Stimulated activated CD8-positive, alpha-beta memory T cell treated with anti-CD3 and anti-CD28 coated beads, Interleukin-7, amount 100 ng/mL, for 4 hours (primary cell): ENCODE measurements at places on chromosomes 3 and 15.

DNA sequence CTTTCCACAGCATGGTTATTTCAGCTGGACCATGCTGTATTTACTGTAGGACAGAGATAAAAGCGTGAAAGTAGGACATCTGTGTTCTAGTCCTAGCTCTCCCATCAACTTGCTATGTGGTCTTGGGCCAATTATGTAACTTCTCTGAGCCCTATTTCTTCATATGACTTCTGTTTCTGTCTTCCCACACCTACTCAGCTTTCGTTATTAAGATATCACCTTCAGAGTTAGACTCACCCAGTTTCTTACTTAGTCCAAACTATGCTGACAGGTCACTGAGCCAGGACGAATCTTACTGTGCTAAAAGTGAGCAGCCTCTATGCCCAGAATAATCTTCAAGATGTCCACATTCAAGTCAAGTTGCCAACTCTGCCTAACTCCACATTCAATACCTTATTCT, 283.7 kb downstream of the IL5RA start:
- DNase-seq: no peak

DNA sequence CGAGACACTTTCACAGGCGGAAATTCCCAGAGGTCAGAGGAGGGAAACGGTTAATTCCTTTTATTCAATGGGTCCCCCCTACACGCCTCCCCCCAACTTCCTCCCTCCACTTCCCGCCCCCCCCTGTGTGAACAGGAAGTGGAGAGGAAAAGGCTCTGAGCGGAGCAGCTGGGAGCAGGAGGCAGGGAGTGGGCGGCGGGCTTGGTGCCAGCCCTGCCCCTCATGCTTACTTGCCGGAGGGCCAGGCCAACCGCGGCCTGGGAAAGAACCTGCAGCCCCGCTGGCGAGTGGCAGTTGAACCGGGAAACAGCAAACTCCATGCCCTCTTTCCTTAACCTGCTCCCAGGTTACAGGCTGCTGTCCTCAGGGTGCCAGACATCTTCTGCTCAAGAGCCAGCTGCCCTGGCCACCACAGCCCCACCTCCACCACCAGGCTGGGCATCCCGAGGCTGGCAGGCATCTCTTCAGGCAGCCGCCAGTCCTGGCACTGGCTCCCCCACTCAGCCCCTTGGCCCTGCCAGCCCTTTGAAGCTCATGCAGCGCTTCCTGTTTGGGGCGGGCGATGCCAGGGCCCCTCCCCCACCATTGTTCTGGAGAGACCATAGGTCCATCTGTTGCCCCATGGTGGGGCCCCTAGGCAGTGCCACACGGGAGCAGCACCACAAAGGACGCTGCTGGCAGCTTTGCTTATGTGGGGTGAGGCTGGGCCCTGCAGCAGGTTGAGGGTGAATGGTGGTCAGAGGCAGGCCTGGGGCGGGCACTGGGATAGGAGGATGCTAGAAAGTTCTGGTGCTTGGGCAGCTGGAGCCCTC, 12.9 kb downstream of the VPS18 start:
- peak; percentile 43 for DNase-seq

DNA sequence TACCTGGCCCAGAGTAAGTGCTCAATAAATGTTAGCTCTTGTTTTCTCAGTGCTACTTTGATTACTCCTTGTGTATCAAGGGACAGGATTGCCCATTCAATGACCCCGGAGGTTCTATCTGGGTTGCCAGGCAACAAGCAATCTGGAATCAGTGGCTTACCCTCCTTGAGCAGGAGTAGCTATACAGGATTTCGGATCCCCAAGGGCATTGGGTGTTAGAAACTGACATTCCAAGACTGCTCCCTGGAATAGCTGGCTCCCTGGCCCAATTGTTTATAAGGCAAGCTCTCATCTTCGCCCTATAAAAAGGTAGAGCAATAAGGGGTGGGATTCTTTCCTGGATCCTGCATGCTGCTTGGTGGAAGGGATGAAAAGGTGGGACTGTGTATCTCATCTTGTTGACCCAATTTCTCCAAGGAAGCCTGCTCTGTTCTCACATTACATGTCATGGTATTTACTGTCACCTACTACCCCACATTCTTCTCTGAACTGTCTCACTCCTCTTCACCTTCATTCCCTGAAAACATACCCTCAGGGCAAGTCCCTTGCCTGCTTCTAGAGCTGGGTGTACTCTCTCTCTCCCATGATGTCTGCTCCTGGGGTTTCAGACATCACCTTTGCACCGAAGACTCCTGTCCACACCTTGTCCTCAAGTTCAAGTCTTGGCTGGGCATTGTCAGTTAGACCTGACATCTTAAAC, 26.4 kb upstream of the SCN10A start:
- no peak for DNase-seq

DNA sequence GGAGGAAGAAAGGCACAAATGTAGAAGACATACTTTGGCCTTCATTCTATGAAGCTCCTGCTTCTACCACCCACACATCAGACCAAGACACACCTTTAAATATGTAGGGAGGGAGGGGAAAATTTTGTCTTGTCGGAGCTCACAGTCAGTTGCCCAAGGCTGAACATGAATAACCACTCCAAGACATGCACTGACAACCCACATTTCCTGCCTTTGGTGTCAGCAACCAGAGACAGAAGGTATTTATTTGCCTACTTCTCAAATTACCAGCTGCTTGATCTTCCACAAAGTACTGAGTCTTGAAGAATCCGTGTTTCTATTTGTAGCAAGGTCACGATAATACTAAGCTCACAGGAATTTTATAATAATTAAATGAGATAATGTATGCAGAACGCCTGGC, 169.7 kb downstream of the KCNMB2 start:
- no peak for DNase-seq

GRCh38 chr3:150268426-150269391, 139.4 kb upstream of the TSC22D2 start:
- DNase-seq: no peak

DNA sequence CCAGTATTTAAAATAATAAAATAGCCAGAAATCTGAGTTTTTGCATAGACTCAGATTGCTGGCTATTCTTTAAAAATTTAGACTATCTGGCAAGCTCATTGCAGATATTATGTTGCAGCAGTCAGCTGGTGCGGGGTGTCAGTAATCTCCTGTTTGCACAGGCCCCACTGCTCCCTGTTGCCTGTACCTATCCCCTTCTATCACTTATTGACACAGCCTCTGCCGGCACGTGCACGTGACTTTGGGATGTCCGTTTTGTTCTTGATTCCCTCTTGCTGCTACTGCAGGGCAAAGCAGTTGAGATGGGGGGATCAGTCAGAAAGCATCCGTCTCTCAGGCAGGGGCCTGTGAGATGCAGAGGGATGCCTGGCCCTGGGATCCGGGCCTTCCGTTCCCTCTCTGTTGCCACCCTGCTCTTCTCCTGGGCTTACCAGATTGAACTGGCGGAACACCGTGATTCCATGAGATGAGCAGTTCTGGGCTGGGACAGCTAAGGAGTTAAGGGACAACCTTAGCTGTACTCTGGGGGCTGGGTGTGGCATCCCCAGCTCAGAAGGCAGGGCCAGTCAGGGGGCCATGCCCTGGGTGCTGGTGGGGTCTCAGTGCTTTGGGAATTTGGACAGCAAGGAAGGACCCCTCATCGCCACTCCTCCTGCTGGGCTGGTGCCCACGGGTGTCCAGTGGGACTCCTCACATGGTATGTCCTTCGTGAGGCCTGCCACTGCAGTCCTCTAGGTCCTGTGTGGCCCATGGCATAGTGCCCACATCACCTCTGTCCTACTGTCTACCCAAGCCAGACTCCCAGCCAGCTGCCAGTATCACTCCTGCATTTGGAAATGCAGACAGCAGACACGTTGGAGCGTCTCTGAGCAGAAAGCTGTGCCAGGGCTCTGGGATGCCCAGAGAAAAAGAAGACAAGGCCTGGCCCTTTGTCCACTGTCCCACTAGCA, 11.8 kb downstream of the MRAS start:
- no peak for DNase-seq

DNA sequence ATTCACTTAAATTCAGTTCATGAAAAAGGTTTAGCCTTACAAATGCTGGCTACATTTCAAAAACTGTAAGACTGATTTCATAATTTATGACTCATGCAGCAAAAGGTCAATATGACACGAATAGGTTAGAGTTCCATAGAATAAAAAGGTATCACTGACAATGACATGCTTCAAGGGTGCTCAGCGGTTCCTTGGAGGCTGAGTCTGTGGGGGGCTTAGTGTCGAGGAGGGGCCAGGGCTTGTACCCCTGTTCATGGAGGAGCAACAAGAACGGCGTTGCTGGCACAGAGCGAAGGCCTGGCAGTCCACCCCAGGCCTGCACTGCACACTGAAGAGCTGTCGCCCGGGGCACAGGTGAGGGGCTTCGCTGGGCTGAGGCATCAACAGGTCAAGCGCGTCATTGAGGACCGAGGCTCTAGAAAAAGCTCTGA, 174.2 kb downstream of the NR1D2 start:
- DNase-seq: no peak

DNA sequence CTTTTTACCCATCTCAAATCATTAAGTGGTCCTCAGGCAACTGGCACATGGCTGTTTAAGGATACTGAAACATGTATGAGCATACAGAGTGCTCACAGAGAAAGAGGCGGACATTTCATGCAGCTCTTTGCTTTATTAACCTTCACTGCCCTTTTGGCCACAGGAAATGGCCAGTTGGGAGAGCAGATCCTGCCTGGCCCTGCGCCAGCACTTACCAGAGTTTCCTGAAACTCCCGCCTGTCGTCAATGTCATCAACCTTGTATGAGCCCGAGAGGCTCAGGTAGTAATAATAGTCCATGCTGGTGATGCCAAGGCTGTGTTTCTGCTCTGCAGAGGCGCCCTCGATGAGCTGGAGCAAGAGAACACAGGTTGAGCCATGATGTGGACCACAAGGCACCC, 17.8 kb downstream of the LDHAL6B start:
- no peak for DNase-seq

DNA sequence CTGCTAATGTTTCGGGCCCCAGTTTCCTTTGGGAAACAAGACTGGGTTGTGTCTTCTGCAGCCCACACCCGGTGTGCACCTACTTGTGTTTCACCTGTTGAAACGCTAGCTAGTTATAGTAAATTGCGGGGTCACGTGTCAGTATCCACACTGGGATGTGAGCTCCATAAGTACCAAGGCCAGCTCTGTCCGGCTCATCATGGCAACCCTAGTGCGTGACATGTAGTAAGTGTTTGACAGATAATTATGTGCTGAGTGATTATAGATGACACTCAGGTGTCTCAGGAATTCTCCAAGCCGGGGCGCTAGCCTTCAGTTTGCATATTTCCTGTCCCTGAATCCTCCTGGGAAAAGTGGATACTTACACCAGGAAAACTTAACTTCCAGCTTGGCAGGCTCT, 12.8 kb downstream of the APOD start:
- DNase-seq: no peak

DNA sequence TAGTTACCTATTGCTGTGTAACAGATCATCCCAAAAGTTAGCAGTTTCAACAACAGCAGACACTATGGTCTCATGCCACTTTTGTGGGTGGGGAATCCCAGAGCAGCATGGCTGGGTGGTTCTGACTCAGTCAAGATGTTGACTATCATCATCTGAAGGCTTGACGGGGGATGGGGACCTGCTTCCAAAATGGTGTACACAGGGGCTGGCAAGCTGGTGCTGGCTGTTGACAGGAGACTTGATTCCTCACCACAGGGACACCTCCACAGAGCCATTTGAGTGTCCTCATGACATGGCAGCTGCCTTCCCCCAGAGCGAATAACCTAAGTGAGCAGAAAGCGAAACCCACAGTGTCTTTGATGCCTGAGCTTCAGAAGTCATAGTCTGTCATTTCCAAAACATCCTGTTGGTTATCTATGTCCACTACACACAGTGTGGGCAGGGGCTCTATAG, 19.1 kb downstream of the DNAJB8 start:
- no peak for DNase-seq

GRCh38 chr3:126512916-126513650, 4.5 kb downstream of the UROC1 start:
- no peak for DNase-seq

DNA sequence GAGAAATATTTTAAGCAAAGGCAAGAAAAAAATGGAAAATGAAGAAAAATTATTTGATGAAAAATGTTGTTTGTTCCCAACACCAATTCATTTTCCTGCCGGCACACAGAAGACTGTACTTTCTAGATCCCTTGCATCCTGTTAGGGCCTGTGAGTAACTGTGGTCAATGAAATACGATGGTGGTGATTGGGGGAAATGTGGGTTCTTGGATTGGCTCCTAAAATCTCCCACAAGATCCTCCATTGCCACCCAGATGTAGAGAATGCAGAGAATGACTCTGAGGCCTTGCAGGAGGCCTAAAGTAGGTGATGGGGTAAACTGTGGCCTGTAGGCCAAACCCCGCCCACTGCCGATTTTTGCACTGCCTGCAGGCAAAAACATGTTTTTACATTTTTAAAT, 46.3 kb upstream of the C3orf70 start:
- no peak for DNase-seq

DNA sequence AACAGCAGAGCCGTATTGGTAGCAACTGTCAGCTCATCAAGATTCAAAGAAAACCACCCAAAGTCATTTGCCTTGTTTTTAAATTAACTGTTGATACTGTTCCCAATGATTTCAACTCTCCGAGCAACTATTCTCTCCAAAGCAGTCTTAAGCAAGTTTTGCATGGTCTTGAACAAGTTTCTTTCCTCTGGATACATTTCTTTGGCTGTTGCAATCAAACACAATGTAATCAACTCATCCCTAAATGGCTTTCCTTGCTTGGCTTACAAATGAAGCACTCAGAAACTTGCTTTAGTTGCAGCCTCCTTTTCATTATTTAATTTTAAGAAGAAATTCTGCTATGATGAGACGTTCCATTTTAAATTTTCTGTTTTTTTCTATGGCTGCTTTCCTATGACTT, 15.5 kb upstream of the MUC13 start:
- no peak for DNase-seq

DNA sequence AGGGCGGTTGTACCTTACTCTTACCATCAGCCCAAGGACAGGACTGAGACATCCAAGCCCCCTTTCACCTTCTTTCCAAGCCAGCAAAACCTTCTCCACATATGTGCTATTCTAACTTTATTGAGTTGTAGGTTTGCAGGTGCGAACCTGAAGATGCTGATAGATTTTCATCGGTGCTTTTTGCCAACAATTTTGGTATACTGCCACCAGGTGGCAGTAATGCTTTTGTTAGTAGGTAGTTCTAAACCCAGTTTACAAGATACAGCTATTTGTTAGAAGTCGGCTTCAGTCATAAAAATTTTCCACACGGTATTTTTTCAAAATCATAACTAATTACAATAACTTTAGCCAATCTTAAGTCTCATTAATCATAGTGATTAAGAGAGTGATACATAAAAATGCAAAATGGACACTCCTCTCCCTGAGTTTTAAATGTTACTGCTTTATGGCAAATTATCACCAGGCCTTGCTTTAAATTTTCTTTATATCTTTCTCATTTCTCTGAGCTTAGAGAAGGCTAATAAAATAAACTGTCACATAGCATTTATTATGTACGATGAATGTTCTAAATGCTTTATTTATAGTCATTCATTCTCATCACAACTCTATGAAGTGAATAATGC, 636 bp downstream of the TBC1D21 start:
- DNase-seq: peak; percentile 10

DNA sequence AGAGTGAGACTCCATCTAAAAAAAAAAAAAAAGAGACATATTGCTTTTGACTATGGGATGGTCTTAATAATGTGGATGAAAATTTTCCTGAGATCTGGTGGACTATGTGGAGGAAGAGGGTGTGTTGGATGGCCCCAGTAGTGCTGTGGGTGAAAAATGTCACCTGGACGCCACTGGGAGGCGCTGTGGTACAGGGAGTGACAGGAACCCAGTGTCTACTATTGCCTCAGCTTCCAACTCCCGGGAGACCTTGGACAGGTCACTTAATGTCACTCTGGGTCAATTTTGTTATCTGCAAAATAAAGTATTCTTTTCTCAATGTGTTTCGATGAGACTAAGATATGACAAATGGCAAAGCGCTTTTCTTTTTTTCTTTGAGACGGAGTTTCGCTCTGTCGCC, 27.7 kb upstream of the DCP1A start:
- peak; percentile 7 for DNase-seq
